ENCODE measurements at places on chromosomes 6 and 20. TPM values are rescaled to one million over a fixed set of nuclear protein-coding genes. Genes with fewer than 3 reads are reported as not detected.

The MEP1A gene
- total RNA-seq = not detected

The CSTF1 gene
- 71.2 TPM for total RNA-seq

The CENPB gene
- 42.3 TPM for total RNA-seq

The PNPLA1 gene
- total RNA-seq = not detected

All from activated T-helper 17 cell treated with anti-CD3 and anti-CD28 coated beads, Interleukin-2, amount 50 U/mL, for 72 hours (primary cell).